ENCODE measurements at places on chromosomes 1 and 21.
A peak's percentile ranks its signal among the peaks of the same experiment; 100 is the strongest.

GRCh38 chr1:165073185-165074007 lies 283.1 kb downstream of the LMX1A start:
- no peak for DNase-seq

GRCh38 chr21:26948194-26948593 lies 18.7 kb downstream of the ADAMTS5 start:
- DNase-seq, result no peak

GRCh38 chr1:198267921-198268320 lies 111.1 kb downstream of the NEK7 start:
- DNase-seq, result no peak

DNA sequence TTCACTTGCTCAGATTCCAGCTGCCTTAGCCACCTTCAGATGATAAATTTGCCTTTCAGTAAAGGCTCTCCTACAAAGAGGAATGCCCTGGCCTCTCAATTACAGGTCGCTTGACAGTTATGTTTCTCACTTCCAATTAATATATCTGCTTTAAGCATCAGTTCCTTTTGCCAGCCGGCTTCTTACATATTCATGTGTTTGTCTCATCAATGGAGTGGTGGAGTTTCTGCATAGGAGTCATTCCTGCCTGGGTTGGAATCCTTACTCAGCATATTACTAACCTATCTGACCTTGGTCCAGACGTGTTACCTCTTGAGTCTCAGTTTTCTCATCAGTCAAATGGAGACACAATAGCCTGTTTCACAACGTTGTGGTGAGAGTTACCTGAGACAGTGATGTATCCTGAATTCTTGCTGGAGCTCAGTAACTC lies 9.4 kb upstream of the SESN2 start:
- DNase-seq, result no peak

GRCh38 chr1:202125611-202126010 lies 2.9 kb downstream of the GPR37L1 start:
- no peak for DNase-seq

GRCh38 chr1:109637446-109637845 lies 17.8 kb downstream of the AMPD2 start:
- DNase-seq, result no peak

DNA sequence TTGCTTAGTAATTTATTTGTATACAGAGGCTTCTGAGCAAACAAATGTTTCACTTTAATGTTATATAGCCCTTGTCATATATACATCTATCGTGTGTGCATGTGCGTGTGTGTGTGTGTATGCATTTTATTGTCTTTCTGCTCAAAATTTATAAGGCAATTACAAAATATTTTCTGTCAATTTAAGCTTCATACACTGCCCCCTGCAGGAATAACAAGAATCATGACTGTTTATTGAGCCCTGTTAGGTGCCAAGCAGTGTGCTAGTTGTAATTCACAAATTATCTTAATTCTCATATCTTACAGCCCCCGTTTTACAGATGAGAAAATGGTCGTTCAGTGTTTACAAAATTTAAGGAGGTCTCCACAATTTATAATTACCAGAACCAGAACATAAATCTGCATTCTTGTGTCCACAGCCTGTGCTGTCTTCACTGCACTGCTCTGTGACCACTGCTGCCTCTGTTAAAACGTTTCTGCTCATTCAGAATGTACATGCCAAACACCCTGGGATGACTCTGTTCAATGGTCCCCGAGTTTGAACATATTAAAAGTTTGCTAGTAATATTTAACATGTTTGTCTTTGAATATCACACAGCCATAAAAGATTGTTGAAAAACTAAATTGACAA lies 181.3 kb downstream of the ATP6V1G3 start:
- DNase-seq, result peak; percentile 2

GRCh38 chr1:10693497-10694273 lies 102.8 kb downstream of the CASZ1 start:
- DNase-seq, result peak; percentile 39

DNA sequence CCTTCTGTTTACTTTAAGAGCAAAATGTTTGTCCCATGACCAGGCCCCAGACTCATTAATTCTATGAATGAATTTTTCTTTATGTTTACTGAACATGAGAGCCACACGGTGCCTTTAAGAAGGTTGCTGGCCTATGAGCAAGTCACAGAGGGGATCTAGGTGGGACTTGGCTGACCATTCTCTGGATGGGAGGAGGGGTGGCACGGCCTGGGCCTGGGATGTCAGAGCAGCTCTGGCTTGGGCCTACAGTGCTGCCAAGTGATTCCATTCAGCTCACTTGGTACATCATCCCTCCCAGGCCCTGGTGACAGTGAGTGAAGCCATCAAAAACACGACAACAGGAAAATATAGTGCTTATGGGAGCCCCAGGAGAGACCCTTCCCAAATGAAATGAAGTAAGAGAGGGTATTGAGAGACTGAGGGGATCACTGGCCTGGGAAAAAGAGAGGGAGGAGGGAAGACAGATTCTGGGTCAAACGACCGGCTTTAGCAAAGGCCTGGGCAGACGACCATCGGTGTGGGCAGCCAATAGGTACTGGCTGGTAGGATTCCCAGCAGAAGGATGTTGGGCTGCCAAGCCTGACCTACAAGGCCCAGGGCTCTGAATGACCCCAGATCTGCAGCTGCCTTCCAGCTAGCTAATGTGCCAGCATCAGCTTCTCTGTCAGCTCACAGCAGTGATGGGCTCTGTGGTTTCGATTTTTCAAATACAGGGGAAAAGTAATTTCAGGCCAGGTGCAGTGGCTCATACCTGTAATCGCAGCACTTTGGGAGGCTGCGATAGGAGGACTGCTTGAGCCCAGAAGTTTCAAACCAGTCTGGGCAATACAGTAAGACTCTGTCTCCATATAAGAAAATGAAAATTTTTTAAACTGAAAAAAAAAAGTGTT lies 3.3 kb downstream of the TMEM53 start:
- DNase-seq, result no peak

- DNase-seq, result no peak
Observed at GRCh38 chr1:46457178-46457577, 32.5 kb upstream of the DMBX1 start.

GRCh38 chr1:62361431-62361830 lies 42.2 kb upstream of the KANK4 start:
- DNase-seq, result no peak

- no peak for DNase-seq
Observed at GRCh38 chr21:45525910-45526306, 16.3 kb downstream of the SLC19A1 start.

DNA sequence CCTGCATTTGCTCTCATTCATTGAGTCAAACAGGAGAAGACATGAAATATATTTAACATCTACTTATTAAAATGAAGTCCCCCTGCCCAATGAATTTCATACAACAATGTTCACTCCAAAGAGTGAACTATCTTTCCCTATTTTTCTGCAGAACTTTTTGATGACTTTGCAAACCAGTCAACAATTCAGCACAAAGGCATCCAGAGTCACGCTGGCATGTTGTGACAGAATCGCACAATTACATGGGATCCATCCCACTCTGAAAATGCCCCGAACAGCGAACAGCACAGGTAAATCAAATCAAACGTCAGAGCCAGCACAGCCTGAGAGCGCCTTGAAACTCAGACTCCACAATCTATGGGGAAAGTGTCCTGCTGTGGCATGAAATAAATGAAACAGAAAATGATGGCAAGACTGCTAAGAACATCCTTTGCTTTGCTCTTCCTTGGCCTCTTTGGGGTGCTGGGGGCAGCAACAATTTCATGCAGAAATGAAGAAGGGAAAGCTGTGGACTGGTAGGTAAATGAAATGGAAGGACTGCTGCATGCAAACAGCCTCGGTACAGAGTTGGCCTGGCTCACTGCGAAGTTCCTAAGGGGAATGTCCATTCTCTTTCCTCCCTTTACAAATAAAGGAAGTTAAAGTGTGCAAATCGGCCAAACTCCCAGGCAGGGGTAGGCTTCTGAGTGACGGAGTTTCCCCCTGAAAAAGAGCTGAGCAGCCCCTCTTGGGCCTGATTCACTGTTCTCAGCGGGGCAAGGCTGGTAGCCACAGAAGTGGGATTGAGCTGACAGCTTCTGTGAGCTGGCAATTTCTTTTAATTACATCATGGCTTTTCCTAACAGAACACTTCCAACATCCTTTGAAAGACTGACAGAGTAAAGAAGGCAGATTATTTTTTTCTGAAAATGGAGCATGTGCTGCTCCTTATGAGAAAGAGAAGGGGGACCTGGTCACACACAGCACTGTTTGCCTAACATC lies at the start of gene DNASE2B:
Gene DNASE2B, plus strand, starts transcription at position 310 of the 981 bp plus-strand sequence. Its CDS starts 81 bp downstream, at position 391.
- DNase-seq, result no peak

- DNase-seq, result no peak
Observed at GRCh38 chr1:31605908-31606427, 11.5 kb upstream of the HCRTR1 start.

GRCh38 chr1:237736372-237737029 lies 154.2 kb downstream of the ZP4 start:
- DNase-seq, result peak; percentile 2

- no peak for DNase-seq
Observed at GRCh38 chr1:223849352-223850254, 3.9 kb upstream of the TP53BP2 start.

DNA sequence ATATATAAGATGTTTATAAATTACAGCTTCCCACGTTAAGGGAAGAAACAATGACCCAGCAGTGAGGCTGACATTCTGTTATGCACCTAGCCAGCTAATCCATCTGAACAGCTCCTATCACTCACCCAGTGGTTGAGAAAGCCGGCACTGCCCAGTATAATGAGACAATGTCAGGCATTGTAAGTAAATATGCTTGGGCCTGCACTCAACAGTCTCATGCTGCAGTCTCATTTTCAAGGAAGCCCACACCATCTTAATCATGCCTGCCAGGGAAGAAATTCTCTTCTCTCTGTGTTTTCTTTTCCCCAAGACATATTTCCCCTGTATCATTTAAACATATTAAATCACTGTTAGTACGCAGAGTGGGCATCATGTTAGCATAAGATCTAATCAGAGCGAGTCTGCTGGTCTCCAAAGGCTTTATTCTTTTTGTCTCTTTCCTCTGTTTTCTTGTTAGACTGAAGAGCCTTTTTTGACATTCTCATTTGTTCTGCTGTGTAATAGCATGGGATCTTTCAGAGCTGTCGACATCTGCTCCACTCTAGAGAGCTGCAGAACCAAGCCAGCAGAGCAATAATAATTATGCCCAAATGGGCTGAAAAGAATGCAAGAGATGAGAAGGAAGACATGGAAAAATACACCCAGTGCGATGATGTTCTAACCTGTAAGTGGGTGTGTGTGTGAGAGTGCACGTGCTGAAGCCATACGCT lies 67.6 kb upstream of the SLC22A15 start:
- DNase-seq, result no peak

DNA sequence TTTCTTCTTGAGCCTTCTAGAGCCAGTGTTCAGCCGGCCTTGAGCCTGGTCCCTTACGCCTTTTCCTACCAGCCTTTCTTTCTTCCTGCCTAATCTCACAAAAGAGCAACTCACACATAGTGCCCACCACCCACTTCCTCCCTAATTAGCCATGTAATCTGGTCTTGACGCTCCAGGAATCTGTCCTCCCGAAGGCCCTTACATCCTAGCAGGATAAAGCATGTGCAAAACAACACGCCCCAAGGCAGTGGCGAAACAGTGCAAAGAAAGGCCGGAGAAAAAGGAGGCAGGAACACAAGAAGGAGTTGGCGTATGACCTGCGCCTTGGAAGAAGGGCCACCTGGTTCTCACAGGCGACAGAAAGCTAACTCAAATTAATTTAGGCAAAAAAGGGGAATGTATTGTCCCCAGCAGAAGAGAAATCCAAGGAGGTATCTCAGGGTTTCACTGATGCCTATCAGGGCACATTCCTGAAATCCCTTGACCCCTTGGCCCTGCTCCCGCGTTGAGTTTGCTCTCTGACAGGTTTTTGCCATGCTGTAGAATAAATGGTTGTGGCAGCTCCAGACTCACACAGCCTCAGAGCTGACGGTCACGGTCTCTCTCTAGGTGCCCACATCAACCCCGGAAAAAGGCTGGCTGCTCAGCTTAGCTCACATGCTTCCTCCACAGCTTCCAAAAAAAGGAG lies 79.0 kb downstream of the ZNF281 start:
- DNase-seq, result no peak

GRCh38 chr1:158022554-158023312 lies 29.3 kb downstream of the KIRREL1 start:
- DNase-seq, result no peak

DNA sequence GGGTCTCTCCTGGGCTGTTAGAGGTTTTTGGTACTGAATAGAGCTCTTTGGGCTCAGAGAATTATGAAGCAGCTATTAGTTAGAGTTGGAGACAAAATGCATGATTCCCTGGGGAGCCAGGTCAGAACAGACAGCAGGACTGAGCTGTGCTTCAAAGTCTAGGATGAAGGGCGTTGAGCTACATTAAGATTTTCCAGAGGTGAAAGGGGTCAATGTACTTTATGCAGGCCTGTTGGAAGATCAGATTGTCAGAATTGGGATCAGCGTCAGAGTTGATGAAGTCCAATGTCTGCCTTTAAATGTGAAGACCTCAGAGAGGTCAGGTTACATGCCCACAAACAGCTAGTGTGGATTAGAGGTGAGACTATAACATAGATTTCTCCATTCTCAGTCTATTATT lies 53.8 kb downstream of the RGS5 start:
- DNase-seq, result no peak

GRCh38 chr1:178120088-178120487 lies 26.2 kb downstream of the RASAL2 start:
- no peak for DNase-seq

DNA sequence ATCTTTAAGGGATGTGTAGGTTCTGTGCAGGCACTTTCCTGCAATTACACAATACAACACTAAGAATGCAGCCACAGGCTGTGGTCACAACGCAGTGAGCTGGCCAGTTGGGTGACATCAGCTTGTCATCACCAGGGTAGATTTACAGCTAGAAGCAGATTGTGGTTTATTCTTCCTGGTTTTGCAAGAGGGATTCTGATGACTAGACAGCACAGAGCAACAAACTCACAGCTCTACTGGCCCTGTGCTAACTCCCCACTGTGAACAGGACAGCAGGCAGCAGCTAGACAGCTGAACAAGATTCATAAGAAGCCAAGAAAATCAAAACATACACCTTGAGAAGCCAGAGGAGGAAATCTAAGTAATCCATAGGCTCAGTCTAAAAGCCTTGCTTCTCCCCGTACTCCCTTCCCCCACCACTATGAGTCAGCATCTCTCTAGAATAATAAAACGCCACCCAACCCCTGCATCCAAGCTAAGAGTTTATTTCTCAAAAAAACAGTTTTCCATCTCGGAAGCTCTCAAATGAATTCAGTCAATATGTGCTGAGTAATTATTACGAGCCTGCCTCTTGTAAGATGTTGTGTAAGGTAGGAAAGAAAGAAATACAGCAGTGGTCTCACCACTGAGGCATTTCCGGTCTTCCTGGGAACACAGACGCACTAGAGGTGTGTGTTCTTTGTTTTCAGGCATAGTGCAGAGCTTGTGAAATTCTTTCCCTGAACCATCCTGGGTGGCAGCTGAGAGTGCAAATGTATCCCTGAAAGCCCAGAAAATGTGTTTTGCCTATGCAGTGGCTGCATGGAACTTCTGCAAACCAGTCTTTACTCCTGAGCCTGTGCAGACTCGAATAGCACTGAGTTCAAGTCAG lies 162.8 kb downstream of the NTPCR start:
- DNase-seq, result no peak

- DNase-seq, result peak; percentile 76
Observed at GRCh38 chr1:209768354-209768774, 12.5 kb downstream of the TRAF3IP3 start.
